ENCODE measurements at places on chromosomes 5 and 9.

DNA sequence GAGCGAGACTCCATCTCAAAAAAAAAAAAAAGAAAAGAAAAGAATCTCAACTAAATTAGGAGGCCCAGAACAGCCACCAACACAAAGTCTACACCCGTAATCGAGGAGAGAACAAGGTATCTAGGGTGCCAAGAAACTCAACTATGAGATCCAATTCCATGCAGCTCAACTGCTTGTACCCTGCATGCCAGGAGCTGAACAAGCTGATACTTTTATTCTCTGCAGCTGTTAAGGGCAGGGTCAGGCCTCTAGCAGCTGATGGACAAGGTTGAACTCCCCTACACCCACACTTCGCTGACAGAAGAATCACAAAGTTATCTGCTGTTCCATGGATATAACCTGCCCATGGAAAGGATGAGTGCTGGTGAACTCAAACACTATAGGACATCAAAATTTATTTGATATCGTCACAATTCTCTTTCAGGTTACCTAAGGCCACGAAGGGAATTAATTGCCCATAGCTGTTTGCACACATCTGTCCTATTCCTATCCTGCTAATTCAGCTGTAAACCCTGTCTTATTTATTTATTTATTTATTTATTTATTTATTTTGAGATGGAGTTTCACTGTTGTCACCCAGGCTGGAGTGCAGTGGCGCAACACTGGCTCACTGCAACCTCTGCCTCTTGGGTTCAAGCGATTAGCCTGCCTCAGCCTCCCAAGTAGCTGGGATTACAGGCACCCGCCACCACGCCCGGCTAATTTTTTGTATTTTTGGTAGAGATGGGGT lies 20.7 kb downstream of the UBAP2 start:
- no peak for DNase-seq

- no peak for DNase-seq
Measured at GRCh38 chr5:108606185-108606584, 141.5 kb upstream of the FER start.

DNA sequence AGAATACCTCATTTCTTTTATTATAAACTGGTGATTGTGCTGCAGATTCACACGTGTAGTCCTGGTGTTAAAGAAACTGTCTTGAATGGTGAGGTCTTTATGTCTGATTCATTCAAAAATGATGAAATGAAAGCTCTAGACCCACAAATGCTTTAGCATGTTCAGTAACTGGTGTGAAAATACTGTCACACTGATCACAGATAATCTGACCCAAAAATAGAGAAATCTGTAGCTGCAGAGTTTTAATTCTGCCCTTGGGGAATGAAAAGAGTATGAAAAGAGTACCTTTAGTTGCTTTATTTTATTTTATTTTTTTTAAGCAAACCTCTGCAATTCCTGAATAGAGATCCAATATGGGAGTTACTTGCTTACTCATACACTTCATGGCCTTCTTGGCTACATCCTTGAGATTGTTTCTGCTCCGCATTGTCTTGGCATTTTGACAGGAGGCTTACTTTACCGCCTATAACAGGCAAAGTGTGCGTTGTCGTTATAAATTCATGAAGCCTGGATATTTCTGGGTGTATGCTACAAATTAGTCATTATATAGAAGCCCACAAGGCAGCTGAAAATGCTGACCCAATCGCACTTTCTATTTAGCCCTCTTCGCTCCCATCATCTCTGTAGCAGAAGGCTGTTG lies 2.7 kb downstream of the RGMB start:
- no peak for DNase-seq

DNA sequence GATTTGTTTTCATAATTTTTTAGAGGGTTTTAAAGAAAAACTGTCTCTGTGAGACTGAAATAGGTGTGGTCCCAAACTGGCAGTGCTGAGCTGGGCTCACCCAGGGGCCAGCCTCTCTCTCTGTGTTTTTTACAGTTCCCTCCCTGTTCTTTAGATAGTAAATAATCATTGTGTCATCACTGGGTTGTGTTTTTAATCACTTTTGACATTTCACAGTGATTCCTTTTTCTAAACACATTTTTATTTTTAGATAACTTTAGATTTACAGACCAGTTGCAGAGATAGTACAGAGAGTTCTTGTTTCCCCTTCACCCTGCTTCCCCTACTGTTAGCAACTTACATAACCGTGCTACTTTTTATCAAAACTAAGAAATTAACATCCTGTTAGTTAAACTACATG lies 44.4 kb downstream of the MAP1B start:
- no peak for DNase-seq

All from NCI-H1930 (cell line).